Subcutaneous preadipocyte (primary cell): ENCODE measurements at places on chromosomes 6 and 20. TPM values are rescaled to one million over a fixed set of nuclear protein-coding genes. Genes with fewer than 3 reads are reported as not detected.

ADGRF1 gene
- not detected in 2 replicates for total RNA-seq

FAM184A gene
- total RNA-seq: 0.73 and 1.4 TPM in 2 replicates

SCRT2 gene
- total RNA-seq: not detected in 2 replicates

ECT2L gene
- not detected in 2 replicates for total RNA-seq

RIPPLY2 gene
- total RNA-seq: under 0.01 and 1.4 TPM in 2 replicates
